NCI-H1417 (cell line): ENCODE measurements at places on chromosomes 1 and 21.

DNA sequence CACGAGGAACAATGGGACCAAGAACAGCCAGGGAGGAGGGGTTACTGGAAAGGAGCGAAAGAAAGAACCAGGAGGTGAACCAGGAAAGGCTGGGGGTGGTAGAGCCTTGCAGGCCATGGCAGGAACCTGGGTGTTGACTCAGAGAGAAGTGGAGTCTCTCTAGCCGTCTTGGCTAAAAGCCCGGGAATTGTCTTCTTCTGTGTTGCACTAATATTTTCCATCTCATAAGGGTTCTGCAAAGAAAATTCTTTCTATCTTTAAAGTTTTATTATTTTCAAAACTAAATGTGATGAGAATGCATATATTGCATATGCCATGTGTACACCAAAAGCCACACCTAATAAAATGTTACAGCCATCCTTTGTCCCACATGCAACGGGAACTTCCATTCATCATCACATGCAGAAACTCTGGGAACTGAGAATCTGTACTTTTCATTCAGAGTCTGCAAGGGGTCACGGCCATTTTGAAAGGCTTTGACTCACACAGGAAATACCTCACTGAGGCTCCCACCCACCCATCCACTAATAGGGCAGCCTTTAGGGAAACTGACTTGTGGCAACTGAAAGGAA is 38.0 kb downstream of the ERG start:
- no peak for DNase-seq

- peak; percentile 58 for DNase-seq
These were observed 17.7 kb downstream of the RAP1GAP start for GRCh38 chr1:21651214-21652042.

GRCh38 chr1:205488074-205488723 is 16.3 kb upstream of the CDK18 start:
- peak; percentile 71 for DNase-seq

- DNase-seq, result no peak
These were observed 135.4 kb downstream of the HMCN1 start for GRCh38 chr1:185869590-185869989.

GRCh38 chr1:1779691-1780597 is 1.7 kb upstream of the NADK start:
- DNase-seq, result no peak

DNA sequence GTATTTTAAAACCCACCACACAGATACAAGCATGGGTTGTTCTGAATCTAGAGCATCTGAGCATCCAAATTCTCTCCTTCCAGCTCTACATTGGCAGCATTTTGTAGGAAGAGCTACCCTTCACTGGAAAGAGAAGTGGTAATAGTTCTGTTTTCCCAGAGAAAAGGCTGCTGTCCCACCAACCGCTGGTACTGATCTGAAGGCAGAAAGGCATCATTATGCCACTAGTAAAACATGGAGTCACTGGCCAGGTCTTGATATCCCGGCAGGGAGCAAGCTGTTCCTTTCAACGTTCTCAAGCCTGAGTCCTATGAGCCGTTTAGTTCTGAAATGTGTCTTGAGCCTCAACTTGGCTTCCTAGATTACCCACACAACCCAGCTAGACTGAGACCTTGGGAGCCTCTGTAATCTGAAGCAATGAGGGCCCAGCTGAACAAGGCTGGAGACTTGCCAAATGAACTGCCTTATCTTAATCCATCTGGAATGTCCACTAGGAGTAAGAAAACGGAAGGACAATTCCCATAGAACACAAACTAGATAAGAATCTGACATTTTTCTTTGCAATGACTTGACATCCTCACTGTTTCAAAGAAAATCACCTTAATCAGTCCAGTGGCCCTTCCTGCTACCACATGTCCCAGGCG is 116.8 kb downstream of the KCNH1 start:
- DNase-seq, result no peak

DNA sequence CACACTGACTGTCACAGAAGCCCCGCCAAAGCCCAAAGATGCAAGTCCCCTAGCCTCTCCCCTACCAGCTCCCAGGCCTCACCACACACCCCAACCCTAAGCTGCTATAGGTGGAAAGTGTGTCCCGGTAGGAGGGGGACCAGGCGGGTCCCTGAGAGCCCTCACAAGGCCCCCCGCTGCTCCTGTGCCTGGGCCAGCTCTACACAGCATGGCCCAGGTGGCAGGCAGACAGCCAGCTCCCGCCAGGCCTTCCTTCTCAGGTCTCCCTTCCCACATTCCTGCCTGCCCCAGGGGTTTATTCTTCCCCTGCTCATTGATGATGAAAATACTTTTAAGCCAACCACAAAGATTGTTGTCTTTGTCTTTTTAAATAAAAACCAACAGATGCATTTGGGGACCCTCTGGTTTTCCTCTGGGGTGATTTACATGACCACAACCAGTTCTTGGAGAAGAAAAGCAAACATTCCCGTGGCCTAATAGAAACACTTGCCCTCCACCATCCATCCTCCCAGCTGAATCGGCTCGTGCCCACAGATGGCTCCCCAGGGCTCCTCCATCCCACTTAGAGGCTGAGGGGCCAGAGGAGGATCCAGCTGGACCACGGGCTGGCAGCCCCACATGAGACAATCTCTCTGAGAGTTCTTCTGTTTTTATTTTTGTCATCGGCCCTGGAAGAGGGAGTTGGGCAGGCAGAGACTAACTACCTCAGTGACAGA is 93.1 kb downstream of the DMRTB1 start:
- no peak for DNase-seq

DNA sequence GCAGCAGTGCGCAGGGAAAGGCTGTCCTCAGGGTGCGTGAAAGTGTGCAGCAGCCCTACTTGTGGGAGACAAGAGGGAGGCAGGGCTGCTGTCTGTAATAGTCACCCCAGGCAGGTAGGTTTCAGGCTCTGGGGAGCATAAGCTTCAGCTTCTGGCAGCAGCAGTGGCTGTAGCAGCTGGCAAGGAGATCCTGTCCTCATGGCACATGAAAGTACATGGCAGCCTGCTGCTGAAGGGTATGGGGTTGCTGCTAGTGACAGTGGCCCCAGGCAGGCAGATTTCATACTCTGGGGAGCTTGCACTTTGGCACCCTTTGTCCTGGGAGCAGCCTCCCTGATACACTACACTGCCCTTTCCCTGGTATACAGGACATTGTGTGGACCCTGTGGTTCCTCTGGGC is 26.3 kb downstream of the KIAA0319L start:
- no peak for DNase-seq
